ENCODE measurements at places on chromosomes 13 and 19. TPM values are rescaled to one million over a fixed set of nuclear protein-coding genes. Genes with fewer than 3 reads are reported as not detected.

APOC4 gene
- not detected for total RNA-seq

GRCh38 chr19:2423915-2424685 lies 3.3 kb downstream of the TIMM13 start:
- no peak for DNase-seq

DNA sequence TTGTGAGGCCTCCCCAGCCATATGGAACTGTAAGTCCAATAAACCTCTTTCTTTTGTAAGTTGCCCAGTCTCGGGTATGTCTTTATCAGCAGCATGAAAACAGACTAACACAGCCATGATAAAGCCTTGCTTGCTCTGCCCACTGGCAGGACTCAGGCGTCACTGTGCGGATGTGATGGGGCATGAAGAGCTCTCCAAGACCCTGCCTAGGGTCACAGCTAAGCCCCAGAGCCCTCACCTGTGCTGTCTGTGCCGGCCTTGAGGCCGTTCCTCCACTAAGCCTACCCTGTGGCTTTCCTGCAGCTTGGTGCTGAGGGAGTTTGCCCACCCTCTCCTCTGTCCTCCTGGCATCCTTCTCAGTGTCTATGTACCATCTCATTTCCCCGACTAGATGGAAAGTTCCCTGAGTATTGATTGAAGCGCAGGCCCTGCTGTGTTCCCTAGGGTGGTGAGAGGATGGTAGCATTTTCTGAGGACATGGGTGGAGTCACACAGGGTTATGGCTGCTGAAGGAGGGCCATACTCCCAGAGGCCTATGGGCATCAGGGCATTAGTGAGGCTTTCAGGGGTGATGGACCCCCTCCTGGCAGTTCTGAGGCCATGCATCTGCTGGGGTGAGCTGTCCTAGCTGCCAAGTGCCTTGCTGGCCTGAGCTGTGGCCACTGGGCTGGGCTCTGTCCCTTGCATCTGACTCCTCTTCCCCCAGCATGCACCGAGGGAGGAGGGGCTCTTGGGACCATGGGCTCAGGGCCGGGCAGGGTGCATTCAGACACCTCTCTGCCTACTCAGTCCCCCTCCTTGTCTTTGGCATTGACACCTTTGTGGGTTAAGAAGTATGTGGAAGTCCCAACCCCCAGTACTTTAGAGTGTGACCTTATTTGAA lies 75.3 kb downstream of the TEX29 start:
- DNase-seq, result no peak

DNA sequence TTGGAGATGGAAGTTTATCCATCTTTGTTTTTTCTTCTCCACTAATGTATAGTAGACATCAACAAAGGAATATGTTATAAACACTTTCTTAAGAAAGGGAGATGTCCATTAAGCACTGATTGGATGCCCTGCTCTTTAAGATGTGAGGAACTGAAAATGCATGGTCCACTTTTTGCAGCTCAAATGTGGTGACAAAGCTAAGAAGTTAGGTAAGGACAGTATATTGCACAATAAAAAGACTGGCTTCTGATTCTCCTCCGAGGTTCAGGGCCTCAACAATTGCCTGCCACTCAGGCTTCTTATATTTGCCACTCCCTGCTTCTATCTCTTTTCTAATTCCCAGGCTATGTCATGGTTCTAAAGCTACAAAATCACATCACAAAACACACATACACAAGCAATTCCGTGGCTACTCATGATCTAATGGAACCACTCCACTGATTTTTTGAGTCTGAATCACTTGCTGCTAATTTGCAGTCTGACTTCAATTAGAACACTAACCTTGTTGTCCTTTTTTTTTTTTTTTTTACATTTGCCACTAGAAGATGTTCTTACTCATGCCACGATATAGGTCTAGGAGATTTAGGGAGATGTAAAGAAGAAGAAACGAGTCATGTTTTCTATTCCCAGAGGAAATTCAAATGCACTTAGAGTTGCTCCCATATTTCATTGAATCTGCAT lies 29.6 kb upstream of the TNFSF11 start:
- DNase-seq, result no peak

- no peak for DNase-seq
Measured at GRCh38 chr19:42653841-42654240, 59.1 kb upstream of the CEACAM8 start.

DNA sequence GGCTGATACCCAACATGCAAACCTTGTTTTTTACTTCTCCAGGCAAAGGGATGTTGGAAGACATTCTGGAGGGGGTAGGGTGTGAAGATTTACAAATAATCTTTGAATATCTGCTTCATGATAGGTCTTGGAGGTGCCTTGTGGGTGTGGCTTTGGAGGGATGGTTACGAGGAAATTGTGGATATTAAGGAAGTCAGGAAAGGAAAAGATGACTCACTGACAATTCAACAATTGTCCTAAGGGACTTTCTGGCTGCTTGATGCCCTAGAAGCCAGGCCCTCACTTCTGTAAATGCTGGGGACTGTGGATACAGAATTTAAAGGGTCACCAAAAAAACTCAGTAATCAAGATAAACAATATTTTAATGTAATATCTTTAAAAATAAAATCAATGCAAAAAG lies 37.4 kb upstream of the ZNF527 start:
- no peak for DNase-seq
